Astrocyte (in vitro differentiated cells and primary cell): ENCODE measurements at places on chromosomes 2 and 18. TPM values are rescaled to one million over a fixed set of nuclear protein-coding genes. Genes with fewer than 3 reads are reported as not detected.

The KCNIP3 gene
- 0.68 and 1.5 TPM in 2 replicates for total RNA-seq

The ACTR3 gene
- 488 and 495 TPM in 2 replicates for total RNA-seq

The FBXO15 gene
- total RNA-seq = 1.2 TPM in 2 replicates

GRCh38 chr2:204662956-204663355, 117.7 kb downstream of the PARD3B start:
- no peaks in the 10 kb centered on the region for H3K36me3 ChIP-seq
- H3K27ac ChIP-seq = no peak overlapping the region
- H3K4me1 ChIP-seq = peaks cover 14% of the 10 kb centered on the region
- no peak overlapping the region for H3K4me3 ChIP-seq

The LAMA3 gene
- 0.50 and 0.86 TPM in 2 replicates for total RNA-seq

GRCh38 chr2:180158961-180159360, 151.9 kb upstream of the CWC22 start:
- H3K4me1 ChIP-seq = no peaks in the 10 kb centered on the region
- H3K27me3 ChIP-seq = no peaks in the 10 kb centered on the region
- no peak overlapping the region for H3K27ac ChIP-seq
- H3K4me3 ChIP-seq = no peak overlapping the region

- no peak for DNase-seq
- no peaks in the 10 kb centered on the region for H3K4me1 ChIP-seq
- no peak overlapping the region for H3K27ac ChIP-seq
- H3K4me3 ChIP-seq = no peak overlapping the region
- no peaks in the 10 kb centered on the region for H3K27me3 ChIP-seq
Measured at GRCh38 chr2:165970663-165971062, 17.1 kb upstream of the TTC21B start.

The KIF1A gene
- total RNA-seq = 20.3 and 51.2 TPM in 2 replicates

GRCh38 chr2:39696838-39697237, 31.1 kb downstream of the TMEM178A start:
- no peaks in the 10 kb centered on the region for H3K36me3 ChIP-seq
- peak overlapping the region; percentile 73 for H3K27ac ChIP-seq
- DNase-seq = peak; percentile 87
- no peak overlapping the region for H3K4me3 ChIP-seq

GRCh38 chr18:10116574-10116973, 202.8 kb downstream of the VAPA start:
- H3K4me3 ChIP-seq = no peak overlapping the region
- H3K4me1 ChIP-seq = peaks cover under 1% of the 10 kb centered on the region
- no peaks in the 10 kb centered on the region for H3K27me3 ChIP-seq
- no peaks in the 10 kb centered on the region for H3K36me3 ChIP-seq
